Activated CD8-positive, alpha-beta T cell treated with anti-CD3 and anti-CD28 coated beads for 36 hours (primary cell): ENCODE measurements at places on chromosomes 4 and X.

DNA sequence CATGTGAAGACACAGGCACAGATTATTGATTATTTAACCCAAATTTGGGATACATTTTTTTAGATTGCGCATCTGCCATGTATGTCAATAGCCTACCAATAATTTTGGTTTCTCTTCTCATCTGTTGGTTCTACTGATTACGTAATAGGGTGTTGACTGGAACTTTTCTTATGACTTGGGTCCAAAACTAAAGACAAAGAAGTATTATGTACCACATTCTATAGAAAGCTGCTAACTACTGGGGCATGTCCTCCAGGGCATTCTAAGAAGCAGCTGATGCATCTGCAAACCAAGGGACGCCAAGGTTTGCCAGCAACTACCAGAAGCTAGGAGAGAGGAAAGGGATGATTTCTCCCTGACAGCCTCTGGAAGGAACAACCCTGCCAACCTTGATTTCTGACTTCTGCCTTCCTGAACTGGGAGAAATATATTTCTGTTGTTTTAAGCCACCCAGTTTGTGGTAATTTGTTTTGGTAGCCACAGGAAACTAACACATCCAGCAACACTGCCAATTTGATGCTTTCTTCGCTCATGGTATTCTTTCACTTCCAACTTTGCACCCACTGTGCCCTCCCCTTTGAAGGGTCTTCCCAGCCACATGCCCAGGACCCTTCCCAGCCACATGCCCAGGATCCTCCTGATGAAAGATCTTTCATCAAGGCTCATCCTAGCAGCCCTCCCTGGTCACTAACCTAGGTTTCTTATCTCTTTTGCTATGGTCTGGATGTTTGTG, 15.9 kb upstream of the TLR1 start:
- H3K4me3 ChIP-seq = no peak overlapping the region
- H3K4me1 ChIP-seq = peaks cover 13% of the 10 kb centered on the region
- no peaks in the 10 kb centered on the region for H3K27me3 ChIP-seq
- H3K36me3 ChIP-seq = peaks cover 3% of the 10 kb centered on the region

GRCh38 chr4:18664171-18664570, 642.6 kb upstream of the LCORL start:
- H3K4me1 ChIP-seq = no peaks in the 10 kb centered on the region
- H3K27me3 ChIP-seq = no peaks in the 10 kb centered on the region
- no peaks in the 10 kb centered on the region for H3K36me3 ChIP-seq
- no peak for DNase-seq
- no peak overlapping the region for H3K4me3 ChIP-seq

- no peak for DNase-seq
- no peaks in the 10 kb centered on the region for H3K36me3 ChIP-seq
- peaks cover 9% of the 10 kb centered on the region for H3K4me1 ChIP-seq
- H3K4me3 ChIP-seq = no peak overlapping the region
Measured at GRCh38 chr4:112504807-112505206, 11.2 kb downstream of the NEUROG2 start.

GRCh38 chr4:140675599-140676231, 80.5 kb downstream of the TBC1D9 start:
- H3K36me3 ChIP-seq = no peaks in the 10 kb centered on the region
- no peak overlapping the region for H3K27ac ChIP-seq
- H3K4me1 ChIP-seq = peaks cover 7% of the 10 kb centered on the region

DNA sequence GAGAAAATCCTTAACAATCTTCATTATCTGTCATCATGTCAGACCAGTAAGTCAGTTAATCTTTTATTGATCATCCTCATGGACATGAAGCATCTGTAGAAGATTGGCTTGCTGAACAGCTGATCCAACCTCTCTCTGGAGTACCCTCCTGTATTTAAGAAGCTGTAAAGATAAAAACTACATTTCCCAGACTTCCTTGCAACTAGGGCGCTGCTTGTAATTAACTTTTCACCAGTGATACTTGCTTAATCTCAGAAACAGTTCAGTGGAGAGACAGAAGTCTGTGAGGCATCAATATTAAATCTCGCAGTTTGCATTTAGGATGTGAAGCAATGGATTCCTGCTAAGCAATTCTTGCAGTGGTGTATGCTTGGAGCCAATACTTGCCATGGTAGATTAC, 36.0 kb upstream of the SMARCA5 start:
- no peaks in the 10 kb centered on the region for H3K36me3 ChIP-seq
- H3K27me3 ChIP-seq = peaks cover 3% of the 10 kb centered on the region
- no peaks in the 10 kb centered on the region for H3K4me1 ChIP-seq
- no peak overlapping the region for H3K4me3 ChIP-seq
- DNase-seq = no peak

- H3K4me1 ChIP-seq = no peaks in the 10 kb centered on the region
- H3K4me3 ChIP-seq = no peak overlapping the region
- no peak overlapping the region for H3K27ac ChIP-seq
- no peak for DNase-seq
- no peaks in the 10 kb centered on the region for H3K27me3 ChIP-seq
Measured at GRCh38 chr4:114271031-114271430, 291.6 kb upstream of the ARSJ start.
